Stimulated activated CD8-positive, alpha-beta memory T cell treated with anti-CD3 and anti-CD28 coated beads, Interleukin-7, amount 100 ng/mL, for 1 hour (primary cell): ENCODE measurements at places on chromosomes 16 and 17.

DNA sequence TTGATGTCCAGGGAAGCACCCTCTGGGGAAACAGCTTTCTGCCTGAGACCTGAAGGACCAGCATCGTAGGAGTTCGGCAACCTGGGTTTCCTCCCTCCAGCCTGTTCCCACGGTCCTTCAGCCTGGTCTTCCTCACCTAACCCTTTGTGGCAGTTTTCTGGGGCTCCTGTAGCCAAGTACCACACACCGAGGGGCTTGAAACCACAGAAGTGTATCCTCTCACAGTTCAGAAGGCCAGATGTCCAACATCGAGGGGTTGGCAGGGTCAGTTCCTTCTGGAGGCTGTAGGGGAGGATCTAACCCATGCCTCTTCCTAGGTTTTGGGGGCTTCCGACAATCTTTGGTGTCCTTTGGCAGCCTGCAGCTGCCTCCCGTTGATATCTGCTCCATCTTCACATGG lies 381.0 kb upstream of the TNRC6C start:
- no peak for DNase-seq

DNA sequence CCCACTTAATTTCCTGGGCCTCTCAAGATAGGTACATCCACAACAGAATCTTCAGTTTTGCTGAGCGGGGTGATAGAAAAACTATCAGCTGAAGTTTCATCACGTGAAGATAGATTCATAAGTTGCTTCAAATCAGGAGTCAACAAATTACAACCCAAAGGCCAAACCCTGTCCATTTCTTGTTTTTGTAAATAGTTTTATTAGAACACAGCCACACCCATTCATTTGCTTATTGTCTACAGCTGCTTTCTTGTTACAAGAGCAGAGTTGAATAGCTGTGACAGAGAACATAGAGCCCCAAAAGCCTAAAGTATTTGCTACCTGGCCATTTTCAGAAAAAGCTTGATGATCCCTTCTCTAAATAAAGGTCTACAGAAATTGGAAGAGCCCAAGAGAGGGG lies 300.1 kb upstream of the CDH5 start:
- DNase-seq, result no peak

DNA sequence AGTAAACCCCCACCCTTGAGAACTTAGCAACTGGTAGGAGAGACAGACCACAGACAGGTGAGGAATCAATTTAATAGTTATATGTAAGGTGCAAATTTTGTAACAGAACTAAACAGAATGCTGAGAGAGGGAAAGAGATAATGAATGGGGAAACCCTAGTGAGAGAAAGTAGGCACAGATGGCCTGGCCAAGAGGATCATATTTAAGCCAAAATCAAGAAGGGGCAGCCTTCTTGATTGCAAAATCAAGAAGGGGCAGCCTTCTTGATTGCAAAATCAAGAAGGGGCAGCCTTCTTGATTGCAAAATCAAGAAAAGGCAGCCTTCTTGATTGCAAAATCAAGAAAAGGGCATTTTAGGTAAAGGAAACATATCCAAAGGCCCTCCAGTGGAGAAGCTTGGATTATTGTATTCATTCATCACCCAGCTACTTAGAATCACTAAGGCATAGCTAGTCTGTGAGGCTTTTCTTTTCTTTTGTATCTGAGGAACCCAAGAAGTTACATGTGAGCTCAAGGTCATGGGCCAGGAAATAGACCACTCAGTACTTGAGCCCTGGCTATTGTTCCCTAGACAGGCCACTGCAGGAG lies 190.6 kb downstream of the CYLD start:
- no peak for DNase-seq

DNA sequence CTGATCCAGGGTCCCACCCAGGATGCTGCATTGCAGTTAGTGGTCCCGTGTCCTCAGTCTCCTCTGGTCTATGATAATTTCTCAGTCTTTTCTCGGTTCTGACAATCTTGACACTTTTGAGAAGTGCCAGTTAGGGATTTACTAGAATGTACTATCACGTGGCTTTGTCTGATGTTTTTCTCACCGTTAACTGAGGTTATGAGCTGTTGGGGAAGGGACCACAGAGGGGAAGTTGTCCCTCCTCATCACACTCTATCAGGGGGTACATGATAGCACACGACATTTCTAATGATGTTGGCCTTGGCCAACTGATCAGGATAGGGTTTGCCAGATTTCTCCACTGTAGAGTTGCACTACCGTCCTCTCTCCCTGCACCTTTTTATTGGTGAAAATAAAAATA lies 250.9 kb upstream of the SDK2 start:
- no peak for DNase-seq

DNA sequence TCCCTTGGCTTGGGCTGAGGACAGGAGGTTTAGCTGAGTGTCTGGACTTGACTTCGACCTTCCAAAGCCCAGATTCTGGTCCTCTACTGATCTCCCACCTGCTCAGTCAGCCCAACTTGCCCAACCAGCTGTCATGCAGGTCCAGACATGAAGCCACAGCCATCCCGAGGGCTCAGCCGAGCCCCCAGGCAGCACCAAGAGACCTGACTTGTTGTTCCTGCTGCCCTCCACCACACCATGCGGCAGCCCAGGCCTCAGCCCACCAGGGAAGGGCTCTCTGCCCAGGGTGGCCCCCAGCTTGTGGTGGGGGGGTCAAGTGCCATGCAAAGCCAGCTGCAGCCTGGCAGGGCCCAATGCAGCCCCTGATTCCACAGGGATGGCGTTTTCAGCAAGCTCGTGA lies 17.2 kb upstream of the CACNG4 start:
- DNase-seq, result no peak

DNA sequence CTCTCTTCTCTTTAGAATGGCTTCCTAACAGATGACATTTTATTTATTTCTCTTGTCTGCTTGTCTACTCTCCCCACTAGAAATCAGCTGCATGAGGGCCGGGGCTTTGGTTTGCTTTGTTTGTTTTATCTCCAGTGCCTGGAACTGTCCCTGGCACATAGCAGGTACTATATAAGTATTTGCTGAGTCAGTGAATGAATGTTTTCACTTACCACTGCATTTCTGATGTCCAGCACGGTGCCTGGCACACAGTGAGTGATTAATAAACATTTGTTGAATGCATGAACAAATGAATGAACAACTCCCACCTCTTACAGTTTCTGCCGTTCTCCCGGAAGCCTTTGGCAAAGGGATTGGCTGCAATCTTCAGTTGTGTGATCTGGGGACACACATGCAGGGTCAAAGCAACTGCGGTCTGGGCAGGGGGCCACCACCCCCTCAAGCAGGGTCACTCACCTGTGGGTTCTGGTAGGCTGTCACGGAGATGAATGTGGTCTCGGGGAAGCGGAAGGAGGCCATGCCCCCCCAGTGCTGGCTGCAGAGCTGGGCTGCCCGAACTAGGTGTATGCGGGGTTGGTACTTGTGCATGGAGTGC lies 3.4 kb downstream of the TBX6 start:
- DNase-seq, result no peak

GRCh38 chr17:49382556-49382955 lies 20.5 kb upstream of the ZNF652 start:
- DNase-seq, result no peak

GRCh38 chr17:48543107-48543853 lies 1.6 kb downstream of the HOXB2 start:
- no peak for DNase-seq

DNA sequence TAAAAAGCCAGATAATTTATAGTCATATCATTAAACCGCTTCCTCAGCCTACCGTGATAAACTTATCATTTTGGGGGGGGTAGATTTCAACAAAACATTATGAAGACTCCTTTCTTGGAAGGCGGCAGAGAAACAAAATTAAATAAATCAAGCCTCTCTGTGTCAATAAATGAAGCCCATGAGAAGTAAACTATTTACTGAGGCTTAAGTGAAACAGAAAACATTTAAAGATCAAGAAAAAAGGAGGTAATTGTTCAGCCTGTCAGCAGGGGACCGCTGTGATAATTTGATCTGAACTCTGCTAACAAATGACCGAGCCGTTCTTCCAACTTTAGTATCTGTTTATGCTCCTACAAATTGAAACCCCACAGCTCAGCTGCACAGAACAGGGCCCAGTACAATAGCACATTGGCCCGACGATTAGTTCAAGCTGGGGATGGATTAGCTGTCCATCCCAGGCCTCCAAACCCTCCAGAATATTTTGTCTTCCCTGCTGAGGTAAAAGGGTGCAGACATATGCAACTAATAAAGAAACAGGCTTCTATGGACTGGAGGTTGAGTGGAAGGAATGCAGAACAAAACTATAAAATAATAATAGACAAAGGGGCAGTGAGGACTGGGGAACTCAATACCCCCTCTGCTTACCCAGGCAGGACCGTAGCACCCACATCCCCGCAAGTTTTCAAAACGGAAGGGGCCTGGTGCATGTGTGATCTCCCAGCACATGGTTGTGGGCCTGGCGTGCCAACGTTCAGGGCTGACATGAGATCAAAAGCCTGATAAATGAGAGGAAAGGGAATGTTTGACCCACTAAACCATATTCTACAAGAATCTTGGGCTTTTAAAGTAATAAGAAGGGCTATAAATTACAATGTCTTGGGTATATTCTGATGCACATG lies 298.1 kb upstream of the IRX5 start:
- DNase-seq, result no peak

DNA sequence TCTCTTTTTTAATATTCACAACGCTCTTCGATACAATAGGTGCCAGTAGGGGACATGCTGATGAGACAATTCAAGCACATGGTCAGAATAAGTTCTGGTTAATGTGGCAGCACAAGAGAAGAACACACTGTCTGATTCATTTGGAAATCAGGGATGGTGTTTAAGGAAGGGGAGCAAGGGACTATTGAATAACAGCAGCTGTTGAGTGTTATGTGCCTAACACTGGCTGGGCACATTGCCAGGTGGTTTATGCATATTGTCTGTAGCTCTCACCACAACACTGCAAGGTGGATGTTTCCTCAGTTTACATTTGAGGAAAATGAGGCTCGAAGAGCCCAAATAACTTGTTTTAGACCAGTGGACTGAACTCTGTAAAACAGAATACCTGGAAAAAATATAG lies 44.2 kb downstream of the LYRM9 start:
- no peak for DNase-seq
